ENCODE measurements at places on chromosomes 1 and 21.
A peak's percentile ranks its signal among the peaks of the same experiment; 100 is the strongest.

GRCh38 chr1:209404577-209404976, 178.9 kb upstream of the CAMK1G start:
- no peak for DNase-seq

GRCh38 chr1:183804916-183805841, at the start of gene RGL1:
Gene RGL1, plus strand, starts transcription at chr1:183805120. Its CDS starts 178 bp downstream, at chr1:183805298.
- peak; percentile 33 for DNase-seq

GRCh38 chr21:38825921-38826320, 20.2 kb downstream of the ETS2 start:
- DNase-seq: no peak

- no peak for DNase-seq
Observed at GRCh38 chr1:94012708-94013366, 103.6 kb upstream of the GCLM start.

DNA sequence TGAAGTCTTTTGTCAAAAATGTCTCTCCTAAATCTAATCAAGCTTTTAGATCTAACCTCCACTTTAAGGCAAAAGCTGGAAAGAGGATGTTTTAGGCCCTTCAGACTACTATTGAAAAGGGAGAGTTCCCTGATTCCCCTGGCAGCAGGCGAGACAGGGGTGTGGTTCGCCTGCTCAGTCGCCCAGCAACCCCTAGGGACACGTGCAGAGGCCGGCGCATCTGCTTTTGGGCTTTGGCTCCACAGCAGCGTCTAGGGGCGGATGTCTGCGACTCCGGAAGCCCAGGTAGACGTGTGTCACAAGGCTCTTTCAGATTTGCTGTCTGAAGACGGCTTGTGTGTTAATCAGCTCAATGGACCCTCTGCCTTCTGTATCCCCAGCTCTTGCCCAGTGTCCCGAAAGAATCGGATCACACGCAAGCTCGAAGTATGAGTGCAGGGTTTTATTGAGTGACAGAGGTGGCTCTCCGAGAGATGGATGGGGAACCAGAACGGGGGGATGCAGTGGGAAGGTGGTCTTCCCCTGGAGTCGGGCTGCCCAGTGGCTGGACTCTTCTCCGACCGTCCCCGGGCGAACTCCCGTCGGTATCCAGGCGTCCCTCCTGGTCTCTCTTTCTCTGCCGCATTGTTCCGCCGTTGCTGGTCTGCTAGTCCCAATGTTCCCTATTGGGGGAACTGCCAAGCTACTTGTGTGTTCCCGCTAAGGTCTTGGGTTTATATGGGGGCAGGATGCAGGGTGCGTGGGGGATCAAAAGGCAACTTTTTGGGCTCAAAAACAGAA, 45.5 kb downstream of the OLFML2B start:
- DNase-seq: no peak

DNA sequence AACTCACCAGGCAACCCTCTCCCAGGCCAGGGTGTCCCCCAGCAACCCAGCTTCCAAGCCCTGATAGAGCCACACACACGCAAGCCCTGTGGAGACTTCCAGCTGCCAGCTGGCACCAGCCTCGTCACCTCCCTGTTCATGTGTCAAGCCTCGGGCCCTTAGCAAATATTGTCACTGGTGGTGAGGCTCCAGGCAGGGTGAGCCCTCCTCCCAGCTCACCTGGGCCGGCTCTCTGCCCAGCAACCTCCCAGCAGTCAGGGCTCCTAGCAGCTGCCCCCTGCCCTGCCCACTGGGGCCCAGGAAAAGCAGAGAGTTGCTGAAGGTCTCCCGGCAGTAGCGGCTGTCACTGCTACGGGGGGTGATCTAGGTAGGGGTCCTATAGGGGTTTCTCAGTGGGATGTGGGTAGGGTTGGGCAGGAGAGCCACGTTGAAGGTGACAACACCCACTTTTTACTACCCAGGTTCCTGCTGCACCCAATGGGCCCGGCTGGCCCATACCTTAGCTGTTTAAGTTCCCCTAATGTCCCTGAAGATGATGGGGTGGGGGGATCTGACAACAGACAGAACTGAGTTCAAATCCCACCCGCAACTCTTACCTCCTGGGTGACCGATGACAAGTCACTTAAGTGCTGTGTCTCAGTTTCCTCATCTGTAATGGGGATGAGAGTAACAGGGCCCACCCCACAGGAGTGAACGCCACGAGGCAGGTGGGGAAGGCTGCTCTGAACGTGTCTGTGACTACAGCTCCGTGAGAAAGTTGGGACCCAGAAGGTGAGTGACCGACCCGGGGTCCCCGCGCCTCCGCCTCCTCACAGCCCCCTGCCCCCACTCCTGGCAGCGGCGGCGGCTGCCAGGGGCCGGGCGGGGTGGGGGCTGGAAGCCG, 678 bp downstream of the TTC39A start:
- no peak for DNase-seq

DNA sequence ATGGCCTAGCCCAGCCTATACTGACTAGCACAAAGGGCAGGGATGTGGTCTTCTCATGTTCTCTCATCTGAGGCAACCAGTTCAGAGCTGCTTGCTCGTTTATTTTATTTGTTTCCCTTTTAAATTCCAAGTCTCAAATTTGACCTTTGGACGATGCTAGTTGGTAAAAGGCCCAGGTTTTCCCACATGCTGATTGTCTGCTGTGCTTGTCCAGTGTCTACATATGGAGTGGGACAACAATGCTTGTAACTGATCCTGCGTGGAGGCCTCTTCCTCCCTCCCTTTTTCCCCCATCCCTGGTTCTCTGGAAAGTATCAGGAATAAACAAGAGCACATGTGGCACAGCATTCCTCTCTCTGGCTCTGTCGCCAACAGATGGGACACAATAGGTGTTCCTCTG, 34.0 kb upstream of the BEND5 start:
- DNase-seq: no peak

DNA sequence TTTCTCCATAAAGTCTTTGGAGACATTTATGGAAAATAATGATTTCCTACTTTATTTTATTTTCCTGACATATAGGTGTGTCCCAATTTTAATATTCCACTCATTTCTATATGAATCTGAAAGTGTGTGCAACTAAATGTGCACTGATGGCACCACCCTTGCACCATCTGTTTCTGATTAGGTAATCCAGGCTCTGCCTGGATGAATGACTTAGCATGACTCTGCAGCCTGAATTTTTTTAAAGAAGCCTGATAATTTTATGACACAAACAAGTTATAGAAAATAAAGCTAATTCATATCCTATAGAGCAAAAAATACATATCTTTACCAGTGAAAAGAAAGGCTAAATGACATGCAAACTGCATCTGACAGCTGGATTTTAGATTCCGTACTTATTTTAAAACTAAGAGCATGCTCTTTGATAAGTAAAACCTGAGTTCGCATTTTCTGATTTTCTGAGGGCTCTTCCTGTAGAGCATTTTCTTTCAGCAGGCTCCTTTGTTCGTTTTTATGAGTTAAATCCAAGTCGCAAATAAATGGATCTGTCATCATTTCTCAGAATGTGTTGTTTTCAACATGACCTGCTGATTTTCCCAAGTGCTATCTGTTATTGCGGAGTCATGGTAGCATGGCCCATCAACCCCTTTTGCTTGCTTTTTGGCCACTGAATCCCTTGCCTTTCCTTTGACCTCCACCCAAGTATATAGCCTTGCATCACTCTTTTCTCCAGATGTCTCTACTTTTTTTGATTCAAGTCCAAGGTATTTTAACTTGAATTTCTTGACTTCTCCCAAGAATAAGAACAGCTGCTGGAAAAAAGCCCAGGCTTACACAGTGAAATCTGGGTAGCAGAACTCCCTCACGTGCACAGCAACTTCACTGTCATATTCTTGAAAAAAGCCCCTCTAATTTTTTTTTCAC, 52.8 kb upstream of the LYPLAL1 start:
- no peak for DNase-seq

GRCh38 chr1:212690816-212691403, 8.7 kb downstream of the BATF3 start:
- no peak for DNase-seq

- no peak for DNase-seq
Observed at GRCh38 chr1:7293702-7294629, 477.1 kb upstream of the VAMP3 start.
